ENCODE measurements at places on chromosomes 7 and 10. TPM values are rescaled to one million over a fixed set of nuclear protein-coding genes. Genes with fewer than 3 reads are reported as not detected.

DNA sequence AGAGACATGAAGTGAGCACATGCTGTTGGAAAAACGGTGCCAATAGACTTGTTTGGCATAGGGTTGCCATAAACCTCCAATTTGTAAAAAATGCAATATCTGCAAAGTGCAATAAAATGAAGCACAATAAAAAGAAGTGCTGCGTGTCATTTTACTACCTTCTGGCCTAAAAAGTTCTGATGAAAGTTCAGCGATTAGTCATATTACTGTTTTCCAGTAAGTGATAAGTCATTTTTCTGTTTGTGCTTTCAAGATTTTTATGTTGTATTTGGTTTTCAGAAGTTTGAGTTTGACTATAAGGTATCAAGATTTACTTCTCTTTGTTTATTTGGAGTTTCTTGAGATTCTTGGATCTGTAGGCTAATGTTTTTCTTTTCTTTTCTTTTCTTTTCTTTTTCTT, 16.8 kb downstream of the AOAH start:
- no peak for DNase-seq

KLF14 gene
- polyA plus RNA-seq = 0.60 TPM

GRCh38 chr10:102785818-102786217, 42.1 kb downstream of the WBP1L start:
- DNase-seq = no peak

GRCh38 chr7:158067219-158067930, 520.2 kb downstream of the PTPRN2 start:
- no peak for DNase-seq

- DNase-seq = no peak
Observed at GRCh38 chr7:29496355-29497020, 67.1 kb upstream of the PRR15 start.

ACTL6B gene
- polyA plus RNA-seq = not detected

DNA sequence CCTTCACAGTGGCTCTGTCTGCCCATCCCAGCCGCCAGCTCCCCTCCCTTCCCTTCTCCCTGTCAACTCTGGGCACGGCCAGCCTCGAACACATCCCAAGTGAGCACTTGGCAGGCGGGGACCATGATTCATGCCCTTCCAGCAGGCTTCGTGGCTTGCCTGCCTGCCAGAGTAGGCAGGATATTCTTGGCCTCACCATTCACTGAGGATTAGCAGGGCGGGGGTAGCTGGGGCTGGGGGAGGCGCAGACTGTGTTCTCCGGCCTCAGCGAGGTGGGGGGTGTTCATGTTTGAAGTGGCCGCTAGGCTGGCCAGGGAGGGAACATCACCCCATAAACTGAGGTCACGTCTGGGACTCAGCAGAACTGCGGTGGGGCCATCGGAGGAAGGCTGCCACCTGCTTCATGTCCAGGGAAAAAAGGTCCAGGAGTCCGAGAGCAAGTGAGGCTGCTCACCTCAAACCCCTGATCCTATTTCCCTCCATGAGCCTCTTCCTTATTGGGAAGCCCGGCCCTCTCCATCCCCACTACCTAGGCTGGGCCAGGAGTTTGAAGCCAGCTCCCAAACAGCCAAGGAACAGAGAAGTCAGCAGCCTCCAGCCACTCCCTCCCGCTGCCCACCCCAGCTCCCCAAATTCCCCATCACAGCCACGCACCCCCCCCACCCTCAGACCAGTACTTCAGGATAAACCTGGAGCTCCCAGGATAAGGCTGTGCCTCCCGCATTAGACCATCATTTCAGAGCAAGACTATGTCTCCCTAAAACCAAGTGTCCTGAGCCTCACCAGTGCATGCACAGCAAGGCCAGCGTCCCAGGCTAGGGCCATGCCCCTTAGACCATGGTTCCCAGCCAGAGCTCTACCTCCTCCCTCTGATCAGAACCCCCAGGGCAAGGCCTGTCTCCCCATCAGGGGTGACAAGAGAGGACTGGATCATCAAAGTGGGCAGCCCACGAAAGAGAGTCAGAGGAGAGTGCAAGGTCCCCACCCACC, 42.8 kb upstream of the RABGEF1 start:
- no peak for DNase-seq

SYT15B gene
- 1.5 TPM for polyA plus RNA-seq

DNA sequence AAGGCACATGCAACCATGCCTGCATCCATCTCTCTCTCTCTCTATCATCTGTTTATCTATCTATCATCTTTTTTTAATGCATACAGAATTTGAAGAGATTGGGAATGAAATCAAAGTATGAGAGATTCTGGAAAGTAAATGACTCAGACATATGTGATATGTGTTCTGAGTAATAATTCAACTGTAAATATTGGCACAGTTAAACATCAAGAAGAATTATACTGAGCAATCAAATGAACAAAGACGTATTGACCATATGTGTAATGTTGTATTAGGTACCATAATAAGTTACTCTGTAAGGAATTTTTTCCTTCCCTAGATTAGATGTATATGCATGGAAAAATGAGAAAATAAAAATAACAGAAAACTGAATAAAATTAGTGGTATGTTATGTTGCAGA, 108.3 kb downstream of the SUGCT start:
- no peak for DNase-seq

- no peak for DNase-seq
Observed at GRCh38 chr10:451856-452255, 237.6 kb downstream of the DIP2C start.
